ENCODE measurements at places on chromosomes 1 and 21.
A peak's percentile ranks its signal among the peaks of the same experiment; 100 is the strongest.

GRCh38 chr1:76428028-76428427 lies 353.5 kb downstream of the ST6GALNAC3 start:
- DNase-seq: no peak

DNA sequence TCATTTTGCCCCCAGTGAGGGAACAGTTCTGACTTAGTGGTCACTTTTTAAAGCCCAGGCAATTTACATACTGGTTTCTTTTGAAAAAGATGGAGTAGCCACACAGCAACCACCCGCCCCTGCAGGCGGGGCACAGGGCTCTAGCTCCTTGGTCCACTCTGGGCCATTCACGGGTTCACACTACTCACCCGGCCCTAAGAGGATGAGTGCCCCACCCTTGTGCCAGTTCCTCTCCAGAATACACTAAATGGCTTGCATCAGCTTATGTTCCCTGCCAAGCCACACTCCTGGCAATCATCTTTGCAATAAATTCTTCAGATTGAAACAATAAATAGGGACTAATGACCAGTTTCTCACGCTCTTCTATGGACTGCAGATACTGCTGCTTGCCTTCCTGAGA lies 15.7 kb upstream of the ATP13A2 start:
- DNase-seq: no peak

- DNase-seq: no peak
These were observed 57.1 kb upstream of the C1orf87 start for GRCh38 chr1:60130703-60131102.

- no peak for DNase-seq
These were observed 12.2 kb upstream of the FAM167B start for GRCh38 chr1:32234792-32235191.

DNA sequence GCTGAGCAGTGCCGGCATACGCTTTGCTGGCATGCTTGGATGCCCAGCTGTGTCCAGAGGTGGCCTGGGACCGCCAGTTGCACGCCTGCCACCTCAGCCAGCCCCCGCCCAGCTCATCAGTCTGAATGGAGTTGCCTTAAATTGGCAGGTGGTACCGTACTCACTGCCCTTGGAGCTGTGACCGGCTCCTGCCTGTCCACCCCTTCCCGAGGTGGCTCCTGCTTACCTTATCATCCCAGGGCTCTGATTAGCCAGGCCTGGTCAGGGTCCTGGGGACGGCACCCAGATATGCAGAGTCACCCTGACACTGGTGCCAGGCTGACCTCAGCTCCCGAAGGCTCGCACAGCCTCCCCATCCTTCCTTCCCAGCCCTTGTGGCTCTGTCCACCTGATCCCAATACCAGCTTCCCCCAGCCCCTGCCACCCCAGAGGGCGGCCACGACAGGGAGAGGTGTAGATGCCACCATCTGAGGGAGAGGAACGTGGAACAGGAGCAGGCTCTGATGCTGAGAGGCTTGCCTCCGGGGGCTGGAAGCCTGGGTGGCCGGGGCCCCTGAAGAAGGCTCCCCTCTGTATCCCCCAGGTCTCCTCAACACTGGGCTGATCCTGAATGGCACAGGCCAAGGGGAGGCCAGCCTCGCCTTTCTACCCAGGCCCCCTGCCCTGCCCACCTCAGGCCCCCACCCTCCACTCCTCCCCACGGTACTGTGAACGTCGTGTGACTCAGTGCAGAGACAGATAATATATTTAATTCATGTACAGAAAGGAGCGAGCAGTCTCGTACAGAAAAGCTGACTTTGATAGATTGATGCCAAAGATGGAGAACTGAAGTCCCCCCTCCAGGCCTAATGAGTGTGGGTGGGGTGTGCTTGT lies 27.8 kb downstream of the CDK18 start:
- DNase-seq: no peak

DNA sequence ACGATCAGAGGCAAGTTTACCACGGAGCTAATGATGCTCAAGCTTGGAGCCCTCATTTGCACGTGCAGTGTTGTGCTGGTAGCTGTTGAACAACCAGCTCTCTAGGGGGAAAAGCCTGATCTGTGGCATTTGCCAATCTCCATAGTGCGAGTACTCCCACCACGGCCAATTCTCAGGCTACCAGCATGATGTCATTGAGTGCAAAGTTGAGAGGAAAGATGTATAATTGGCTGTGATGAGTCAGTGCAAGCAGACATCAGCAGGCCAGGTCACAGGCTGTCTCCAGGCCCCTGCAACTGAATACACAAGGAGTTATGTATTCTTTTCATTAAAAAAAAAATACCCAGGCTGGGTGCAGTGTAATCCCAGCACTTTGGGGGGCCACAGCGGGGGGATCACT lies 233.1 kb upstream of the VAMP3 start:
- no peak for DNase-seq

- DNase-seq: no peak
These were observed 161.4 kb upstream of the LMO4 start for GRCh38 chr1:87167157-87167789.

DNA sequence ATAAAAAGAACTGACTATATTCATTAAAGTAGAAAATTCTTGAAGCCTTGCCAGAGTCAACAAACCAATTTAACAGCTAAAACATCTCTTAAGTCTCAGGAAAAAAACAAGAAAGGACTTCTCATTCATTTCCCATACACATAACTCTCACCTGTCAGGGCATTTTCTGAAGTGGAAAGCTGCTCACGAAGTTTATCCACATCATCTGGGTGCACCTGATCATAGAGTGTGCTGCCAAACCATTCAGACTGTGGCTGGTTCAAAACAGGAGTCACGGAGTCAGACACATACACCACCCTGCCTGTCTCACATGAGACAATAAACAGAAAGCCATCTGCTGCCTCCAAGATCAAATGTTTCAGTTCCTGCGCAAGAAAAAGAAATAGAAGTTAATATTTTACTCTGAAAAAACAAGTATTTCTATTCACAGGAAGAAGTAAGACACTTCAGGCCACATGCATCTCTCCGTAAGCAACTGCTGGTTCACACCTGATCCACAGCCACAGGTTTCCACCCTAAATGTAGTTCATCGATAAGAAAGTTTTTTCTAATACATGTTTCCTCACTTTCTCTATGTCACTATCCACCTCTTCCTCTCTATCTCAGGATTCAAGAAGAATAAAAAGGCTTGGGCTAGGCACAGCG lies 28.2 kb upstream of the CTSK start:
- DNase-seq: no peak

DNA sequence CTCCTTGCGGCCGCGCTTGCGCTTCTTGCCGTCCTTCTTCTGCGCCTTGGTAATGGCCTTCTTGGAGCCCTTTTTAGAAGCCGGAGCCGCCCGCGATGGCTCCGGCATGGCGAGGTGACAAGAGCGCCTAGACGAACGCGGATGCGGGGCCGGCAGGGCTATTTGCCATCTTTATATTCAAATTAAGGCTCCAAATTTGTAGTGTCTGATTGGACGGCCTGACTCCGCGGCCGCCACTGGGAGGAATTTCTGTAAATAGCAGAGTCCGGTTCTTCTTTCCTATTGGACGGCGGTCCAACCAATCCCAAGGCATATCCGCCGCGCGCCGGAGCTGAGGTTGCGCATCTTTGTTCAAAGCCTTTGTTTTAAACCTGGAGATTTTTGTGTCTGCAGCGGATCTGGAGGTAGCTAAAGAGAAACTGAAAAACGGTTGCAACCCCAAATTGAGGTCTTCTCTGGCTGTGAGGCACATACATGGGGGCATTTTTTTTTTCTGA lies 22.6 kb upstream of the RNF187 start:
- peak; percentile 76 for DNase-seq

DNA sequence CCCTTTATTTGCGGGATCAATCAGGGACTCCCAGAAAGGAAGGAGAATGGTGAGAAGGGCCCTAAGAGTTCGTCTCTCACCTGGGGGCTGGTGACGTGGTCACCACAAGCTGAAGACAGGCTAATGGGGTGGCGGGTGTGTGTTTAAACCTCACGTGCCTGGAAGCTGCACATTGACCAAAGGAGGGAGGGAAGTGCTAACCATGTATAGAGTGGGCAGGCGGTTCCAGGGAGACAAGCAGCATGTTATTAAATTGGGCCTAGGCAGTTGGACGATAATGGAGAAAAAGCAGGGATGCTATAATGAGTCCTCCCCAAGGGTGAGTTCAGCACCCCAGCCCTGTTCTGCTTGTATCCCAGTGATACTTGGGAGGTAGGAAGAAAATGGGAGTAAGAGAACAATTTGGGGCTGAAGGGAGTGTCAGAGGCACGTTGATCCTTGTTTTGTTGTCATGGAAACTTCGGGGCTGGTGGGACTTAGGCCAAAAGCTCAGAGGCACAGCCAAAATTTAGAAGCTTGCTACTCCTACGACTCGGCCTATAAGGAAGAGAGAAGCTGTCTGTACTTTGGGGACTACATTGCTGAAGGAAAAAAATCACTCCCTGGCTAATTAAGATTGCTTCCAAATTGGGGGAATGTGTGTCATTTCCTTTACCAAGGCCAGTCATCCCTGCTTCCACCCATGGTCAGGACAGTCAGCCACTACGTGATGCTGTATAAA lies 33.2 kb upstream of the EPHA8 start:
- DNase-seq: no peak

DNA sequence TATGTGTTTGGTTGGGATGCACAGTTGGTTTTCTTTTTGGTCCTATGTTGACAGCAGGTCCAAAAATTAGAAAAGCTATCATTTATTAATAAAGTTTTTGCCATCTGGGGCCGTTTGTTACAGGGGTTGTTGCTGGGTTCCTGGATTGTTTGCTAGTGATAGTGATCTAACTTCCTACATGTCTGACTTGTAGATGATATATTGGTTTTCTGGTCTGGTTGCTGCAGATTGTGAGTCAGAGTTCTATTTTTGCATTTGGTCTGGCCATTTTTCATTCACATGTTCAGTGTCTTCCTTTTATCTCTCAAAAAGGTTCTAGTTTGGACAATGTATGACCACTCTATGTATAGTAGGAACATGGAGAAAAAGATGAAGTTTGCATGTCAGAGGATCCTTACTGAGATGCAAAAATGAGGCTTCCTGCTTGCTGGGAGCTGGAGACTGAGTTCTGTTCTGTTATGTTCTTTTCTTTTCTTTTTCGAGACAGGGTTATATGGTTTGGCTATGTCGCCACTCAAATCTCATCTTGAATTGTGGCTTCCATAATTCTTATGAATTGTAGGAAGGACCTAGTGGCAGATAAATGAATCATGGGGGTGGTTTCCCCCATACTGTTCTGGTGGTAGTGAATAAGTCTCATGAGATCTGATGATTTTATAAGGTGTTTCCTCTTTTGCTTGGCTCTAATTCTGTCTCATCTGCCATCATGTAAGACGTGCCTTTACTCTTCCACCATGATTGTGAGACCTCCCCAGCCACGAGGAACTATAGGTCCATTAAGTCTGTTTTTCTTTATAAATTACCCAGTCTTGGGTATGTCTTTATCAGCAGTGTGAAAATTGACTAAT lies 4.2 kb upstream of the NVL start:
- no peak for DNase-seq

DNA sequence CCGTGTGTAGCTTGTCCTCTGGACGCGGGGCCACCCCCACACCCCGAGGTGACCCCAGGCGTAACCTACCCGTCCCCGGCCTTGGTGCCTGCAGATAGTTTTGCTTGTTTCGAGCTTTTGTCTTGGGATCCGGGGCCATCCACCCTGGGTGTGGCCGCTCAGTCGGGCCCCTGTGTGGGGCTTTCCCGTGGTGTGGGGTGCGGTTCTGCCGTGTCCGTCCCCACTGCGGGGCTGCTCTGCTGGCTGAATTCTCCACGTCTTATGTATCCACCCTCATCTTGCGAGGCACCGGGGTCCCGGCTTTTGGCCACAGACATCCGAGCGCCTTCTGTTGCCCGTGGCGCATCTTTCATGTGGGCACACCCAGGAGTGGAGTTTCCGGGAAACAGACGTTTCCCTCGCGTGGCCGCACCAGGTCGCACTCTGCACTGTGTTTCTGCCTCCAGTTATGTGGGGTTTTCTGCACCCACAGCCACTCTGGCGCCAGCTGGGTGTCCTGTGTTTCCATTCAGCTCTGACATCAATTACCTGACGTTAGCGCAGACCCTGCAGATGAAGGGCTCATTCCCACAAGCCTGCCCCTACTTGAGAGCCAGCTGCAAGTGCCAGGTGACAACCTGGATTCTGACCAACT lies 64.9 kb downstream of the PRKCZ start:
- DNase-seq: no peak

DNA sequence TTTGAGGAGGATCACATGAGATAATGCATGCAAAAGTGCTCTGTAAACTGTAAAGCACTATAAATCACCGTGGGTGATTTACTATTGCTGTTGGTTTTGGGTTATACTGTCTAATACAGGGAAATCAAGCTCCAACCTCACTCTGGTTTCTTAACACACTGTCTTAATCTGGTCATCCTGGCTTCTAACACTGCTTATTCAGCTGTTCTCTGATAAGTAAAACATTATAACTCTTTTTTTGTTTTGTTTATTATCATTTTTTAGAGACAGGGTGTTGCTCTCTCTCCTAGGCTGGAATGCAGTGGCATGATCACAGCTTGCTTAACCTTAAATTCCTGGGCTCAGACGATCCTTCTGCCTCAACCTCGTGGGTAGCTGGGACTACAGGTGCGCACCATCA lies 21.9 kb upstream of the LSM10 start:
- DNase-seq: no peak

- DNase-seq: no peak
These were observed 723 bp upstream of the GNAI3 start for GRCh38 chr1:109547463-109548320.

GRCh38 chr1:227357171-227357926 lies 39.1 kb upstream of the CDC42BPA start:
- DNase-seq: no peak

DNA sequence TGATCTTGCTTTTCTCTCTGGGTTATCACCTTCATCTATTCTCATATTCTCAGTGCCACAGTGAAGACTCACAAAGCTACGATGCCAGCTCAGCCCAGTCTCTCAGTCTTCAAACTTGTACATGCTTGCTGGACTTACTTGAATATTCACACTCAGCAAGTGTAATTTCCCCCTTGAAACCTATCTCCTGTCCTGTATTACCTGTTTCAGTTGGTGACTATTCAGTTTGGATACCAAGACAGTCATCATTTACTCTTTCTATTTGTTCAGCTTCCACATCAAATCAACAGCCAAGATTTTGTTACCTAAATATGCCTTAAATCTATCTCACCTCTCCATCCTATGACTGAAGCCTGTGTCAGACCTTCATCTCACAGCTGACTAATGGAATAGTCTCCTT lies 209.7 kb downstream of the LRRC7 start:
- no peak for DNase-seq

- no peak for DNase-seq
These were observed 6.5 kb downstream of the CDK18 start for GRCh38 chr1:205510951-205511330.

GRCh38 chr1:24493785-24494184 lies 8.9 kb upstream of the RCAN3 start:
- DNase-seq: no peak

DNA sequence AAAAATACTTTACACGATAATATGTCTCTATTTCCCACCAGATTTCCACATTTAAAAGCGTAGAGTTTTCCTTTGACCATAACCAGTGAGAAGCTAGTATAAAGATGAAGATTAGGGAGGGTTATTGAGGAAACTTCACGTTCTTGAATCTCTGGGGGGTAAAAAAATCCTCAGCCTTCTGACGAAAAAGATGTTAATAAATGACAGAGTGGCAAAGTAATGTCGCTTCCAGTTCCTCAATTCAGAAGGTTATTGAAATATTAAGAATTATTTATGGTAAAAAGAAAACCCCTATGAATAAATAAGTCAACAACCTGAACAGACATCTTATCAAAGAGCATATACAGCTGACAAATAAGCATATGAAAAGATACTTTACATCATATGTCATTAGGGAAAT lies 241.0 kb downstream of the GPATCH2 start:
- DNase-seq: no peak

Measured in hippocampal formation (tissue), 2 donors.